Pulmonary artery endothelial cell (primary cell): ENCODE measurements at places on chromosomes 3 and 15.
A peak's percentile ranks its signal among the peaks of the same experiment; 100 is the strongest.

GRCh38 chr15:56886363-56886931, 32.0 kb upstream of the TCF12 start:
- DNase-seq = no peak

DNA sequence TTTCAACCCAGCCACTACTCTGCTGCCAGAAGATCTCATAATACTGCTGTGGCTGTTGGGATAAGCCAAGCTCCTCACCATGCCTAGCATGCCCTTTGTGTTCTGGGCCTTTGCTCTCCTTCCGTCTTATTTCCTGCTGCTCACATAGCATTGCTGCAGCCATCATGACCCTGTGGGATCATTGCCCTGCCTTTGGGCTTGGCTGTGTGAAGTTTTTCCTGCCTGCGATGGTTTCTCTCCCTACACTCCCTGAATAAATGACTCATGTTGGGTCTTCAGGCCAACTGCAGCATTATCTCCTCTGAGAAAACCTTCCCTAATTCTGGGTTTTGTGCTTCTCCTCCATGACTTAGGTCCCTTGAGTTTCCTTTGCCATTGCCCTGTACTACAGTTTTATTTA, 20.8 kb upstream of the TRA2B start:
- DNase-seq = no peak

- no peak for DNase-seq
Observed at GRCh38 chr3:129576514-129577352, 29.7 kb downstream of the PLXND1 start.

DNA sequence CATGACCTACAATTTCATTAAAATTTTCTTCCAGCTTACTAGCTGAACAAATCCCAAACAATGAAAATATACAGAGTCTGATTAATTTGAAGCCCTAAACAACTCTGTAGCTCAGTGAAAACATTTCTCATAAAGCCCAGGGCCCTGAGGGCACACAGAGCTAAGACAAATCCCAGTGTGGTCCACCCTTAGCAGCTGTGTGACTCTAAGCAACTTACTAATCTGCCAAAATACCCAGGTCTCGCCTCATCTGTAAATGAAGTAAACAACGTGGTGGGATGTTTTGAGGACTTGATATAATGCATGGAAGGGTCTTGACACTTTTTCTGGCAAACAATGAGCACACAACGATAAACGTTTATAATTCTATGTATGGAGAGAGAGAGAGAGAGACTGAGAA, 158.4 kb downstream of the FHIT start:
- DNase-seq = no peak

DNA sequence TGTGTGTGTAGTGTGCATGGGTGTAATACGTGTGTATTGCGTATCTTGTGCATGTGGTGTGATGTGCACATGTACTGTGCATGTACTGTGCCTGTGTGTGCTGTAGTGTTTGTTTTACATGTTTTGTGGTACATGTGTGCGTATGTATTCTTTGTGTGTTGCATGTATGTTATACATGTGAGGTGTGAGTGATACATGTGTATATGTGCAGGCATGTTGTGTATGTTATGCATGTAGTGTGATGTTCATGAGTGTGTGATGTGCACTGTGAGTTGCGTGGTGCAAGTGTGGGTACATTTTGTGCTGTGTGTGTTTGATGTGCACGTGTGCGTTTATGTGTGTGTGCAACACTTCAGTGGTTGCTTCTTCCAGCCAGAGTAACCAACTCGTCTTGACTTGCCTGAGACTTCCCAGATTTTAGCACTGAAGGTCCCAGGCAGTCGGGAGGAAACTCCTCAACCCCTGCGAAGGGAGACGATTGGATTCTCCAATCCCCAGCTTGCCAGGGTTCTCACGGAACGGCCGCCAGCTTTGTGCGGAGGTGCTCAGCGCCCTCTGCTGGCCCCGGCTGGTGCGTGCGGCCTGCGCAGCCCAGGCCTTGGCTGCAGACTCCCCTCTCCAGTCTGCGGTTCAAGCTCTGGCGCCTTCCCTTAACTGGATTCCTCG, 3.6 kb downstream of the GALNT15 start:
- peak; percentile 36 for DNase-seq

DNA sequence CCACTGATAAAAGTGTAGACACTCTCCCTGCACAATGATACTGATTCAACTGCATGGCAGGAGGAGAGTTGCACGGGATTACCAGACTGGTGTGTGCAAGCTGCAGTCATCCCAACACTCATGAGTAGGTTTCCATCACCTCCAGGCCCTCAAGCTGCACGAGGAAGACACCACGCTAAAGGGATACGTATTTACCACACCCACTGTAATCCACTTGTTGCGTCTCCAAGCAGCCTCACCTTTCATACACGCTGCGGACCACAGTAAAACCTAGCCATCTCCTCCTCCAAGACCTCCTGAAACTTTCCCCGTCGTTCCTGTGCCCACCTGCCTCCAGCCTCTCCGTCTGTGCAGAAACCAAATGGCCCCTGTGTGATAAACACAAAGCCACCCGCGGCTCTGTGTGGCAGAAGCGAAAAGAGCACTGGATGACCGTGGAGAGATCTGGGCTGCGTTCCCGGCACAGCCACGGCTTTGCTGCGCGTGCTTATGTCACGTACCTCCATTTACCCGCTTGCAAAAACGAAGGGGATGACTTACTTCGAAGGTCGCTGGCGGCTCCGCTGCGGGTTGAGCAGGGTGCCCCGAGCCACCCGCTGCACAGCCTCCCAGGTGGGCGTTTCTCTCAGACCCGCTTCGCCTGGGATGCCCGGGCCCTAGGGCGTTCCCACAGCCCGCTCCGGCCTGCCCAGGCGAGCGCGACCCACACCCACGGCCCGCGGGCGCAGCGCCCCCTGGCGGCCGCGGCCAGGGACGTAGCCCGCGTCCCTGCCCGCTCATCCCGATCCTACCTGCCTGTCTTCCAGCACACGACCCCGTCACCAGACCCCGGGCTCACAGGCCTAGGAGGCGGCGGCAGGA, 643 bp downstream of the ABCC5 start:
- no peak for DNase-seq
